ENCODE measurements at places on chromosomes 5 and 9.

GRCh38 chr5:128876569-128877382 lies 88.5 kb upstream of the SLC27A6 start:
- no peak for DNase-seq

GRCh38 chr5:77669677-77670076 lies 31.2 kb upstream of the OTP start:
- no peak for DNase-seq

DNA sequence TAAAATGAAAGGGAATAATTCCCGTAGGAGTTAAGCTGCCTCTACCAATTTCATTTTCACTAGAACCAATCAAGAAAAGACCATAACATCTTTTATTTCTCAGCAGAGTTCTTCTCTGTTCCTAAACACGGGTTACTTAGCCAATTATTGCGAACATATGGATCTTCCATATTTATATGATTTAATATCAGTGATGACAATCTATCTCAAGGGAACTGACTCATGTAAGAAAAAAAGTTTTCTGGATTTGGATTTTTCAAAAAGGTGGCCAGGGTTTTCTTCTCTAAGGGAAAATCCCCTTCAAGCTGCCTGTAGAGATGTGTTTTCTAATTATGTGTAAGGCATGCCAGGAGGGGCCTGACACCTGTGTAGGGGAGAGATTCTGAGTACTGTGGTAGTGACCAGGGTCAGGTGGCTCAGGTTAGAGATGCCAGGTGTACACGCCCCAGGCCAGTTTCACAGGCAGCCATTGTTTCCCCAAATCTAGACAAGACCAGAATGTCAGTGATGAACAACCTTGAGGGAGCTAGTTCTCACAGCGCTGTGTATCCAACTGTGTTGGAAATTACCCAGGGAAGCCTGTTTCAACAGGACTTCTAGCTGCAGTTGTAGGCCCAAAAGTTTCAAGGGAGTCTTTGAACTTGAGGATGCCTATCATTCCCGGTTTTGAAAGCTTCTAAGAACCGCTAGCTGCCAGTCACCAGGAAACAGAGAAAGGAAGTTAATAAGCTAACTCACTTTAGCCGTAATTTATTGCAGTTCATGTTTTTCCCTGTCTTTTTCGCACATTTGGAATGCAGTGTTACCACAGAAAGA lies 572.5 kb upstream of the RGMB start:
- no peak for DNase-seq

DNA sequence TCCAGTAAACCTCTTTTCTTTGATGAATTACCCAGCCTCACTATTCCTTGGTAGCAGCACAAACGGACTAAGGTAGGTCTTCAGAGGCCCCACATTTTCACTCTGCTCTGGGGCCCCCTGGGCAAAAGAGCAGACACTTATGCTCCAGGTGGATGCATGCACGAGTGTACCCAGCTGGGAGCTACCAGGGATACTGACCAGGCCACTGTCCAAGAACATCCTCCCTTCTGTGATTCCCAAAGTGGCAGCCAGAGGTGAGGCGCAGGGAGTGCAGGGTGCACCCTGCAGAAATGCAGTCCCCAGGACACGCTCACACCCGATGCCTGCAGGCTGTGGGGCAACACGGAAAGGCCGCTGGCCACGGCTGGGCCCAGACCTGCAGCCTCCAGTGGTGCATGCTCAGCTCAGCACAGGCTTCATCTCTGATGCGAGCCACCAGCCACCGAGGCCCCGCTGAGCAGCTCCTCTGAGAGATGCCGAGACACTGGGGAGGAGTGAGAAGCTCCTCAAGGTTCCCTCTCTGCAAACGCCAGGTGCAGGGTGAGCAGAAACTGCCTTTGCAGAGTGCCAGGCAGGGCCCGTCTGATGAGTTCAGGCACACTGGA lies 48.1 kb upstream of the OLFM1 start:
- no peak for DNase-seq

DNA sequence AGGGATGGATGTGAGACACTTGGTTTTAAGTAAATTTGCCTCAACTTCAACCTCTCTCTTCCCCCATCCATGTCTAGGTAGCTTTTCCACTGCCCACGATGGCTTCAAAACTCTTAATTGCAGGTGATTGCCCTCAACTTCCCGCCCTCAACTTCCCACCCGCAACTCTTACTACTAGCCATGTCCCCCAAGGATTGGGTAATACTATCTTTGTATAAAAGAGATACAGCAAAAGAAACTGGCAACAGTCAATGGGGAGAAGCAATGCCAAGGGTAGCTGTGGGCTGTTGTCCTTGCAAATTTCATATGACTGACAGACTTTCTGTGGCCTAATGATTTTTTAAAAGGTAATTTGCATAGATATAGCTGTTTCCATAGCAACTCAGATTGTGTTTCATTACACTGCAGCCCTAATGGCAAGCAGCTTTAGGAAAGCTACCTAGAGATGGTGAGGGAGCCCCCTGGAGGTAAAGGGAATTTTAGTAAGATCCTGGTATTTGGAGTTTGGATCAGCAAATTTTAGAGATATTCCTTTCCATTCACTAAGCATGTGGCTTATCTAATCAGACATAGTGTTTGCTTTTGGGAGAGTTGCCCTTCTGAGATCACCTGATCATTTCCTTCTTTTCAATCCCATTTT lies 421.5 kb upstream of the DAP start:
- DNase-seq: no peak

DNA sequence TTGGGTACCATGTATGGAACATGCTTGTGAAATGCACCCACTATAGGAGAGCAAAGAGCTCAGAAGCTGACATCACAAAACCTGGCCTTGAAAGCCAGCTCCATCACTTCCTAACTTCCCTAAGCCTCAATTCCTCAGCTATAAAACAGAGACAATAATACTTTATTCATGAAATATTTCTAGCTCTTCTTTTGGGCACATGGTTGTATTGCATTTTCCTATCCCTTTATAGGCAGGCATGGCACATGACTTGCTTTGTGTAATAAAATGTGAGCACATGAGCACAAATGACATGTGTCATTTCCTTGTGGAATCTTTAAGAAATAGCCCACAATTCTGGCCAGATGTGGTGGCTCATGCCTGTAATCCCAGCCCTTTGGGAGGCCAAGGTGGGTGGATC lies 18.5 kb downstream of the ZNF366 start:
- no peak for DNase-seq

DNA sequence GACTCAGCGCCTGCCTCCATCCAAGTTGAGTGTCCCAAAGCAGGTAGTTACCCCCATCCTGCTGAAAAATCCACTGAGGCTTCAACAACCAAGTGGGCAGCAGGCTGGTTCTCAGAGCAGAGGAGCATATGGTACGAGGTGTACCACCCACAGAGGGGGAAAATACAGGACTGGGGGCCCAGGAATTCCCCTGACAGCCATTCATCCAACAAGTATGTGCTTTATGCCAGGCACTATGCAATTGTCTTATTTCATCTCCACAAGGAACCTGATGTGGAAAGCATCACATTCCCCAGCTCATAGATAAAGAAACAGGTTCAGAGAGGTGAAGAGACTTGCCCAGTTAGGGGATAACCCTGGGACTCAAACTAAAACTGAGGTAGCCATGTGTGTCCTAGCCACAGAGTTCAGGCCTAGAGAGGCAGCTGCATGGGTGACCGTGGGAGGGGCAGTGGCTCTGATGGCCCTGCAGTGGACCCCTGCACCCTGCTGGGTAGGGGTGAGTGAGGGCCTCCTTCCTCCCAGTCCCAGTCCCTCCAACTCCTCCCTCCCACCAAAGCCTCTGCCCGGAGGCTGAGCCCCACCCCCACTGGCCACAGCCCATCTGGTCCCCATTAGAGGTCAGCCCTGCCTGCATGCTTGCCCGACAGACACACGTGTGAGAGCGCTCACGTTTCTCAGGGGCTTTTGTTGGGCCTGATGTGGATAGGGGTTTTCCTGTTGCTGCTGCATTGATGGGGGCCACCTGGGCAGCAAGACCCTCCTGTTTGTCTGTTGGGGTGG lies 11.5 kb downstream of the PDLIM4 start:
- DNase-seq: no peak

DNA sequence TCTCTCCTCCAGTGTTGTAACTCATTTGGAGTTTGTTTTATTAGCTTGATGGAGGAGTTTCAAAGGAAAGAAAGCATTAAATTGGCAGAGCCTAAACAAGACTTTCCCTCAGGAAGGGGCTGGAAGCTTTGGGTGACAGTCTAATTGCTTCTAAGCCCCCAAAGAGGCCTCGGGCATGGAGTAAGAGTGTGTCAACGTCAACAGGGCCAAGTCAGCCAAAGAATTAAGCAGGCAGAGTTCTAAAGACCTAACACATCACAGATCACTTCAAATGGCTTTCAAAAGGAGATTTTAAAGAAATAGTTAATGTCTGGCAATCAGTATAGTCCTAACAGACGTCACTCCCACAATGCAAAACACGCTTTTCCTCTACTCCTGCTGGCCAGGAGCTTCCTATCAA lies 234.5 kb downstream of the EFNA5 start:
- no peak for DNase-seq

Measured in GM19239 (cell line).